Heart left ventricle (tissue), 16 donors: ENCODE measurements at places on chromosomes 16 and 17.

GRCh38 chr16:71758293-71758760 is 33.8 kb upstream of the PHLPP2 start:
- DNase-seq, result no peak
- H3K4me3 ChIP-seq, result no peak overlapping the region
- no peak overlapping the region for H3K27ac ChIP-seq
- peaks cover 100% of the 10 kb centered on the region for H3K36me3 ChIP-seq
- H3K27me3 ChIP-seq, result no peaks in the 10 kb centered on the region

DNA sequence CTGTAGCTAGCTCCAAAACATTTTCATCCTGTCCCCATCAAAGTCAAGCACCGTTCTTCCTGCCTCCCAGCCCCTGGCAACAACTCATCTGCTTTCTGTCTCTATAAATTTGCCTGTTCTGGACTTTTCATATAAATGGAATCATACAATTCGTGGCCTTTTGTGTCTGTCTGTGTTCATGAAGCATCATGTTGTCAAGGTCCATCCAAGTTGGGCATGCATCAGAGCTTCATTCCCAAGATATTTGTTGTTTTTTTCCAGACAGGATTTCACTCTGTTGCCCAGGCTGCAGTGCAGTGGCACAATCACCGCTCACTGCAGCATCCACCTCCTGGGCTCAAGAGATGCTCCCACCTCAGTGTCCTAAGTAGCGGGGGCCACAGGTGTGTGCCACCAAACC is 5.9 kb downstream of the SLC5A10 start:
- no peak overlapping the region for H3K4me3 ChIP-seq
- no peaks in the 10 kb centered on the region for H3K27me3 ChIP-seq
- no peaks in the 10 kb centered on the region for H3K36me3 ChIP-seq
- H3K4me1 ChIP-seq, result no peaks in the 10 kb centered on the region
- no peak for DNase-seq
- no peak overlapping the region for H3K27ac ChIP-seq

GRCh38 chr16:72256398-72257066 is 84.6 kb upstream of the PMFBP1 start:
- H3K36me3 ChIP-seq, result no peaks in the 10 kb centered on the region
- DNase-seq, result no peak
- no peaks in the 10 kb centered on the region for H3K27me3 ChIP-seq
- H3K4me1 ChIP-seq, result no peaks in the 10 kb centered on the region

GRCh38 chr16:11526655-11527350 is 59.9 kb downstream of the LITAF start:
- no peaks in the 10 kb centered on the region for H3K36me3 ChIP-seq
- H3K4me3 ChIP-seq, result no peak overlapping the region
- H3K4me1 ChIP-seq, result no peaks in the 10 kb centered on the region
- peaks cover 11% of the 10 kb centered on the region for H3K27me3 ChIP-seq

- no peaks in the 10 kb centered on the region for H3K4me1 ChIP-seq
- no peak for DNase-seq
- H3K36me3 ChIP-seq, result no peaks in the 10 kb centered on the region
Observed at GRCh38 chr17:46182961-46183360, 10.3 kb downstream of the KANSL1 start.

GRCh38 chr17:79075446-79075750 is 774 bp downstream of the ENGASE start:
- peak overlapping the region; percentile 79 for H3K27ac ChIP-seq
- no peak for DNase-seq
- H3K4me1 ChIP-seq, result peaks cover 25% of the 10 kb centered on the region
- H3K4me3 ChIP-seq, result peak overlapping the region; percentile 84
- H3K27me3 ChIP-seq, result no peaks in the 10 kb centered on the region

DNA sequence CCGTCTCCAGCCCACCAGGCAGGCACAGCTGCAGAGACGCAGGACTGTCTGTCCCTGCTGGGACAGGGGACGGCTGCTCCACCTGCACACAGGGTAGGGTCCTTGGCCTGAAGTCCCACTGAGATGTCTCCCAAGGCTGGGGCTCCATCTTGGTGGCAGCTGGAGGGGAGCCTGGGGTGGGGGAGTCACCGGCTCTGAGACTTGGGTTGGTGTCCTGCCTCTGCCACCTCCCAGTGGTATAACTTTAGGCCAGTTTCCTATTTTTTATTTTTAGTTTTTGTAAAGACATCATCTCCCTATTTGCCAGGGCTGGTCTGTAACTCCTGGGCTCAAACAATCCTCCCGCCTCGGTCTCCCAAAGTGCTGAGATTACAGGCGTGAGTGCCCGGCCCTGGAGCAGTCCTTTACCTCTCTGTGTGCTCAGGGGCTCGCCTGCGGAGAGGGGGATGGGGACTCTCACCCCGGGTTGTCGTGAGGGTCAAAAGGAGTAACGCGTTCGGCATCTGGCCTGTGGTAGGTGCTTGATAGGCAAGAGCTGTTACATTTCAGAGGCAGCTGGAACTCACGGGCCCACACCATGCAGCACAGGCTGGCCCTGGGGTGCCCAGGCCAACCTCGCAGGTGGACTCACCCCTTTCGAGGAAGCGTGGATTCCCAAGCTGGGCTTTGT is 46.6 kb upstream of the DOC2B start:
- H3K4me1 ChIP-seq, result no peaks in the 10 kb centered on the region
- DNase-seq, result no peak
- H3K27me3 ChIP-seq, result no peaks in the 10 kb centered on the region
- no peak overlapping the region for H3K4me3 ChIP-seq
- H3K27ac ChIP-seq, result peak overlapping the region; percentile 44

- H3K4me1 ChIP-seq, result no peaks in the 10 kb centered on the region
- H3K4me3 ChIP-seq, result no peak overlapping the region
- H3K27ac ChIP-seq, result no peak overlapping the region
- DNase-seq, result no peak
- H3K27me3 ChIP-seq, result peaks cover 68% of the 10 kb centered on the region
Observed at GRCh38 chr17:39867084-39867879, 720 bp upstream of the ZPBP2 start.

- H3K27me3 ChIP-seq, result peaks cover 88% of the 10 kb centered on the region
- no peak within 1 kb of the TSS for H3K4me3 ChIP-seq
- no peak within 1 kb of the TSS for H3K27ac ChIP-seq
- no peak for DNase-seq
- no peaks in the 10 kb centered on the region for H3K36me3 ChIP-seq
- H3K4me1 ChIP-seq, result peaks cover 20% of the 10 kb centered on the region
Observed at GRCh38 chr16:68644715-68645493, at the start of gene CDH3. Gene CDH3 (plus strand): TSS chr16:68645310. CDS start chr16:68645380, 70 bp downstream.
